ENCODE measurements at places on chromosomes 11 and 22.

DNA sequence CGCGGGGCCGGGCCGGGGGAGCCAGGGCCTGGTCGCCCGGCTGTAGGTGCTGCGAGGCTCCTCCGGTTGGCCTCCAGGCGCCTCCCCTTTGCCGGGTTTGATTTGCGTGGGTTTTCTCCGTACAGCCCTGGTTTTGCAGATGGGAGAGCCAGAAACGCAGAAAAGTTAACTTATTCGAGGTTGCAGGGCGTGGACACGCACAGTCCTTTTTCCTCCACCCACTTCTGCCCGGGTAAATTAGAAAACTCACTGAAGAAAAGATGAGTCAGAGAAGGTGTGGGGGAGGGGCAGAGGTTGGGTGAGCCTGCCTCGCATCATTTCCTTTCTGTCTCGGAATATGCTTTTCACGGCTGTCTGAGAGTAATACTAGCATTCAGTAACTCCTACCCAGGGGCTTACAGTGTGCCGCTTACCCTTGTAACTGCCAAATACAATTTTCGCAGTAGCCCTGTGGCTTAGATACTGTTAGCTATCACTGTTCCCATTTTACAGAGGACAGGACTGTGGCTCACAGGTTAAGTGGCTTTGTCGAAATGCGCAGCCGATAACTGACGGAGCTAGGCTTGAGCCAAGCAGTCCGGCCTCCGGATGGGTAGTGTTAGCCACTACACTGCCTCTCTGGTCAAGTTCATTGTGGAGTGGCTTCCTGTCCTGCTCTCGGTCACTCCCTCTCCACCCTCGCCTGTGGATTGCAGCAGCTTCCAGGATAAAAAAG is 812 bp downstream of the FADD start:
- peak; percentile 84 for DNase-seq

DNA sequence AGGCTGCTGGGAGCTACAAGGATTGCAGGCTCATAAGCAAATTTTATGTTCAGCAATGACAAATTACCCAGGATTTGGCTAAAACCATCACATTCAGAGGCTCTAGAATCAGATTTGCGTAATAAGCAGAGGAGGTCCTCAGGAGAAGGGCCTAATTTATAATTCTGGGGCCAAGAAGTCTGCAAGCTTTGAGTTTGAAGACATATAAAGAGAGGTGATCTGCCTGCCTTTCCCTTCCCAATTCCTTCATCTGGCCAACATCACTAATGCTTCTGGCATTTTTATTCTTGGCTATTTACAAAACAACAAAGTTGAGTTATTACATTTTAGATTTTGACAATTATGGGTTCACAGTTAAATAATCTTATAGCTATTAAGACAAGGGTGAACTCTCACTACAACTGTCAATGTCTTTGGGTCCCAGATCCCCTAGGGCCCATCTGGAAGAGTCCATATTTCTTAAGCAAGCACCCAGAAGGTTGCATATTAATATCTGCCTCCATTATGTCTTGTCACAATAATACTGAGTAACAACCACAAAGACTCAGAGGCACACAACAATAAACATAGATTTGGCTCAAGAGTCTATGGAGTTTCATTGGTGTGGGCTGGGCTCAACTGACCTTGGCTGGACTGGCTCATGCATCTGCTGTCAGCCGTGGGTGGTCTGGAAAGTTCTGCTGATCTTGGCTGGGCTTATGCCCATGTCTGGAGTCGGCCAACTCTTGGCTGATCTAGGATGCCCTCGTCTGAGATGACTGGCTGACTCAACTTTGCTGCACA is 67.2 kb upstream of the CD82 start:
- DNase-seq, result no peak

DNA sequence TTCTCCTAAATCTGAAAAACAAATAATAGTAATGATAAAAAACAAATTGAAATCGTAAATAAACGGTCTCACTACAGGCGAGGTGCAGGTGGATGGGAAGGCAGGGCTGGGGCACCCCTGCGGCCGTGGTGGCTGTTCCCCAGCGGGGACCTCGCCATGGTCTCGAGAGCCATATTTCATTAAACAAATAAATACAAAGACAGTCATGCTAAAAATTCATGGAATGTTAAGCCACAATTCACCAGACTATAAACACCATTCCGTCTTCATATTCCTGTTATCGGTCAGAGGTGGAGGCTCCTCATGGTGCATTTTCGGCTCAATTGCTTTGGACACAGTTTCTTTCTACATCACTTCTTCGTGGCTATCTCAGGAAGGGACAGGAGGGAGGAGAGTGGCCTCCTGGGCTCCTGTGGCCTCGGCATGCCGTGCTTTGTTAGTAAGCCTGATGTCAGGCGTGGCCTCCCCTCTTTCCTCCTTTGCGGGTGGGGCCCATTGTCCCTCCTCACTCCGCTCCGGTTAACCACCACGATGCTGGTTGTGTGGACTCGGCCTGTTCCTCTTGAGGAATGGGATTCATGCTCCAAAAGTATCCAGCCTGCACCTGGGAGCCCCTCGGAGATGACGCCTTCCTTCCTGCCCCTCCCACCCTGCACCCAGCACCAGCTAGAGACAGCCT is 16.1 kb upstream of the BRSK2 start:
- DNase-seq, result no peak

DNA sequence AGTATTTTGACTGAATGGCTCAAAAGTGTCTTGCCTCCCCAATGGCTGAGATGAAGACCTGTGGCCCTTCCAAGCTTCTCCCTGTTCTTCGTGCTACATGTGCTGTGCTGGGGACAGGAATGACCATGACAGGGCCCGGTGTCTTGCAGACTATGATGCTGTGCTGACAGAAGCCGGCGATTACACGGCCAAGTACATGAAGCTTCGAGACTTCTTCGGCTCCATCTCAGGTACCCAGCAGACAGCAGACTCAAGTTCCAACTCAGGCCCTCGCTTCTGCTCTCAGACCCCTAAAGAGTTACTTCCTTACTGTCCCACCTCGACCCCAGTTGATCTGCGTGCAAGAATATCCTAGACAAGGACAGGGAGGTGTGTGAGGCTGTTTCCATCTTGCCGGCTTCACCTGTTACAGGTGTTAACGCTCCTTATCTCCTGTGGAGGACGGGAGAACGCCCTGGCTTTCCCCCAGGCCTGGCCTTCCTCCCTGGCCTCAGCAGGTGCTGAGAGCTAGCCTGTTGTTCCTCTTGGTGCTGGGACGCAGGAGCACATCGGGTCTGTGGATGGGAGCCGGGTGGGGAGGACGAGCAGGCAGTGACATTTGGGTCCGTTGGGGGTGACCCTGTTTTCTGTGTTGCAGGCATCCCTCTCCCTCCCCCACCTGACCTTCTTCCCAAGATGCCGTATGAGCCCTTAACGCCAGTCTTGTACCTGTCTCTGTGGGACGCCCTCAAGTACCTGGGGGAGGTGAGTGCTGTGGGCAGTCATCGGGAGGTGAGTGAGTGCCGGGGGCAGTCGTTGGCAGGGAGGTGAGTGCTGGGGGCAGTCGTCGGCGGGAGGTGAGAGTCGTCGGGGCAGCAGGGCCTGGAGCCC is 38.1 kb downstream of the GLB1L2 start:
- no peak for DNase-seq

DNA sequence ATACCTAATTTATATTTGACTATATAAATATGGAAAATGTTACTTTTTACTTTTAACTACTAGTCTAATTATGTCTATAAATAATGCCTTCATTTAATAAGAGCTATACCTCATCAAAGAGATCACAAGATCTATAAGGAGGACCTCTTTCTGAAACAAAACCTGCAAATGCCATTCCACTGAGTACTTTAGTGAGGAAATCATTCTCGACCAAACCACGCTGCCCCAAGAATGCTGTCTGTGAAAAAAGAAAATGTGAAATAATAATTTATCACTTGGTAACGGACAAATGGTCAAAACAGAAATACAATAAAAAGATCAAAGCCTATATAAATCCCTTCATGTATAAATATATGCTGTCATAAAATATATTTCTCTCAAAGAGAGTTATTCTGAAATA is 301.7 kb downstream of the SBF2 start:
- DNase-seq, result no peak

DNA sequence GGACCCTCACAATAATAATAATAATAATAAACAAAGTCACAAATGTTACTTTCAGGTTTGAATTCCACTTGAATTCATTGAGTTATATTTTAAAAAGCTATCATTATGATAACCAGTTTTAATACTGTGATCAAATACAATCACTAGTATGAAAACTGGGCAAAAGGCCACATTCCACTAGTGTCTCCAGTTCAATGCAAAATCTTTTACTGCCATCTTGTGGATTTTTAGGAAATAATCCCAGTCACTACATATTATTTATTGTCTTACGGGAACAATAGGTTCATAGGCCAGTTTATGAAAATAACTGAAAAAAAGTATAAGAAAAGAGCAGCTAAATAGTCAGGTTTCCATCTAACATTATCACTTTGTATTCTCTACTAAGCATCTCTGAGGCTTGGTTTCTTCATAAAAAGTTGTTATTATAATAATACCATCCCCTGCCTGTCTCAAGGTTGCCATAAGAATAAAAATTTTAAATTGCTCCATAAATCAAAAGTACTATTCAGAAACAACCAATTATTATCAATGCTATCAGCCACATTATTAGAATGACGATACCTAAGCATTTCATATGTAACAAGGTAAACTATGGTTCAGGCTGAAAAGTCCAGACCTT is 533.9 kb upstream of the CCDC90B start:
- DNase-seq, result no peak

GRCh38 chr11:124669193-124669592 is 4.3 kb downstream of the SIAE start:
- DNase-seq, result no peak

GRCh38 chr11:39860931-39861330 is 1598.5 kb downstream of the LRRC4C start:
- no peak for DNase-seq

GRCh38 chr11:91078221-91078620 is 855.4 kb upstream of the CHORDC1 start:
- no peak for DNase-seq

- DNase-seq, result no peak
These were observed 8.6 kb downstream of the LARGE2 start for GRCh38 chr11:45930951-45931570.

DNA sequence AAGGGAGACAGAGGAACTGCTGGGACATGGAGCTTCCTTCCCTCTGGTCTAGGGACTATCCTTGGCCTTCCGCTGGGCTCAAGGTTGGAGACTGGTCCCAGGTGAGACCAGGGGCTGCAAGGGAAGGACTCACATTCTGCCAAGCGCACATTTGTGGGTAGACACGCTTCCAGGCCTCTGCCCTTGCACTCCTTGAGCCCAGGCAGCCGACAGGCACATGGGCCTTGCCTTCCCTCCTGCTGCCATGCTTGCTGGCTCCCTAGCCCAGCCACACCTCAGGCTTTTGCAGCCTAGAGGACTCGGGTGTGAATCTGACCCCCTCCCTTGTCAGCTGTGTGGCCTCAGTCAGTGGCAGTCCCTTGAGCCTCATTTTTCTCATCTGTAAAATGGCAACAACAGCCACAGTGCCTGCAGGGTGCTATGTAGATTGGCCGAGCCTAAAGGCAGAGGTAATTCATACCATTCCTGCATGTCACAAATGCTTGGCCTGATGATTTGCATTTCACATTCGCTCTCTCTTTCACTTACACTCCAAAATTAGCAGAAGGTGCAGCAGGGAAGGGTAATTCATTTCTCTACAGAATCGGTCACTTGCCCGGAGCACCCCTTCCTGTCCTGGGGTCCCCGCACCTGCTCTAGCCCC is 57.6 kb upstream of the NECTIN1 start:
- DNase-seq, result no peak

GRCh38 chr11:7986768-7987559 is at the start of gene EIF3F:
EIF3F (plus strand) TSS chr11:7987337; CDS start chr11:7987353, 16 bp downstream.
- DNase-seq, result peak; percentile 98

- DNase-seq, result no peak
These were observed 38.5 kb upstream of the APLNR start for GRCh38 chr11:57275582-57275981.

- no peak for DNase-seq
These were observed 630 bp downstream of the UBASH3B start for GRCh38 chr11:122656073-122656630.
